Smooth muscle cell of the umbilical artery (primary cell): ENCODE measurements at places on chromosomes 5 and 9. TPM values are rescaled to one million over a fixed set of nuclear protein-coding genes. Genes with fewer than 3 reads are reported as not detected.

TMC1 gene
- under 0.01 and 0.28 TPM in 2 replicates for total RNA-seq

SOHLH1 gene
- not detected in 2 replicates for total RNA-seq

TEX10 gene
- 23.8 and 35.4 TPM in 2 replicates for total RNA-seq

PCDHA7 gene
- 0.74 and 2.4 TPM in 2 replicates for total RNA-seq

GGTA1 gene
- total RNA-seq: not detected in 2 replicates

ANKRD18A gene
- total RNA-seq: not detected in 2 replicates

OR2Y1 gene
- not detected in 2 replicates for total RNA-seq

GPR21 gene
- total RNA-seq: 0.89 and 0.97 TPM in 2 replicates

SLC25A51 gene
- 88.5 and 93.8 TPM in 2 replicates for total RNA-seq

ANKRD34B gene
- total RNA-seq: not detected in 2 replicates

TMEM167A gene
- 124 and 149 TPM in 2 replicates for total RNA-seq

EDIL3 gene
- total RNA-seq: 182 and 237 TPM in 2 replicates

OTULIN gene
- total RNA-seq: 23.8 and 23.9 TPM in 2 replicates

PCDHGB7 gene
- total RNA-seq: 8.3 and 10.1 TPM in 2 replicates

UBE2QL1 gene
- under 0.01 TPM in 1 of 2 replicates, not detected in the other for total RNA-seq

CYLC2 gene
- total RNA-seq: not detected in 2 replicates

RPP25L gene
- total RNA-seq: 13.0 and 19.0 TPM in 2 replicates

ENTPD8 gene
- not detected in 2 replicates for total RNA-seq

NMUR2 gene
- total RNA-seq: not detected in 2 replicates

IFNA21 gene
- not detected in 2 replicates for total RNA-seq

SH3PXD2B gene
- 32.7 and 51.0 TPM in 2 replicates for total RNA-seq

GABRB2 gene
- 0.30 and 0.32 TPM in 2 replicates for total RNA-seq

RIGI gene
- 7.1 and 12.1 TPM in 2 replicates for total RNA-seq

PCDHB10 gene
- total RNA-seq: 0.42 and 0.59 TPM in 2 replicates

CARD9 gene
- 1.8 and 5.3 TPM in 2 replicates for total RNA-seq

OR1J2 gene
- not detected in 2 replicates for total RNA-seq

C1QTNF3 gene
- 0.30 and 0.60 TPM in 2 replicates for total RNA-seq

C8G gene
- 0.59 TPM in 1 of 2 replicates, not detected in the other for total RNA-seq
